ENCODE measurements at places on chromosomes 6 and 20.
A peak's percentile ranks its signal among the peaks of the same experiment; 100 is the strongest.

- DNase-seq, result no peak
These were observed 1.2 kb upstream of the ZNFX1 start for GRCh38 chr20:49278818-49279676.

DNA sequence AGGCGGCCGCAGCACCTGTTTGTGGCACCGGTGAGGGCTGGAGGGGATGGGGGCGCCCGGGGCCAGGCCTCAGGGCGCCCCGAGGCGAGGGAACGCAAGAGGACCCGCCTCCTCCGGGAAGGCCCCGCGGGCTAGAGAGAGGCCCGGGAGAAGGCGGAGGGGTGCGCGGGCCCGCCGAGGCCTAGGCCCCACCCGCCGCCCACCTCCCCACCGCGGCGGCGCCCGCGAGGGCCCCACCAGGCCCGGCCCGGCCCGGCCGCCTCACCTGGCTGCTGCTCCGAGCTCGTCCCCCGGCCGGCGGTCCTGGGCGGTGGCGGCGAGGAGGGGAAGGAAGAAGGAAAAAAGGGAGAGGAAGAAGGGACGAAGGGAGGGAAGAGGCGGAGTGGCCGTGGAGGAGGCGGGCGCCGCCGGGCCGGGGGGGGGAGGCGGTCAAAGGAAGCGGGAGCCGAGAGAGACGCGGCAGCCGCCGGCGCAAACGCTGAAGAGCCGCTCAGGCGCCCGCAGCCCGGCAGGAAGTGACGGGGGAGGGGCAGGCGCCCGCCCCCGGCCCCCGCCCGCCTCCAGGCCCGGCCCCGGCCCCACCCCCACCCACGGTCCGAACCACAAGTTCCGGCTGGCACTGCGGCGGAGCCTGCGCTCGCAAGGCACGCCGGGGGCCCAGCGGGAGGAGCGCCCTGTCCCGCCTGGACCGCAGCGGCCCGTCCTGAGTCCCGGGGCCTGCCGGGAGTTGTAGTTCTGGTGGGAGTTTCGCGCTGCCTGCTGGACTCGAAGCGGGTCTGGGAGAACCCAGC lies at the start of gene STAU1:
TSS of gene STAU1 (minus strand) at position 484 of the 791 bp plus-strand sequence. CDS start 22,133 bp downstream, outside the sequence.
- DNase-seq, result peak; percentile 84

DNA sequence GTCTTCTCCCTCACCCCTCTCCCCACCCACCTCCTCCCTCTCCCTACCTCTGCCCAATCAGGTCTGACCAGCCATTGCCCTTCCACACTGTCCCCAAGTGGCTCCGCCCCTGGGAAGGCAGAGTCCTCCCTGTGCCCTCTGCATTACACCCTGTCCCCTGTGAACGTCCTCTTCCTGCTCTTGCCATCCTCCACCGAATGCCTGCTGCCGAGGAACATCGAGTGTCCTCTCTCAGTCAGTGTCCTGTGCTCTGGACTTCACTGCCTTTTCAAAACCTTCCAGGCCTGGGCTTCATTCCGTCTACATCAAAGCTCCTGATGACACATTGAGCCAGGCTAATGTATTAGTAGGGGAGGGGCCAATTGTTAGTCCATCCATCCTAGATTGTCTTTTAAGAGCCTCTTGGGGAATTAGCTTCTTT lies 3.3 kb upstream of the PACSIN1 start:
- no peak for DNase-seq

GRCh38 chr6:34888514-34888856 lies 570 bp upstream of the ANKS1A start:
- no peak for DNase-seq

DNA sequence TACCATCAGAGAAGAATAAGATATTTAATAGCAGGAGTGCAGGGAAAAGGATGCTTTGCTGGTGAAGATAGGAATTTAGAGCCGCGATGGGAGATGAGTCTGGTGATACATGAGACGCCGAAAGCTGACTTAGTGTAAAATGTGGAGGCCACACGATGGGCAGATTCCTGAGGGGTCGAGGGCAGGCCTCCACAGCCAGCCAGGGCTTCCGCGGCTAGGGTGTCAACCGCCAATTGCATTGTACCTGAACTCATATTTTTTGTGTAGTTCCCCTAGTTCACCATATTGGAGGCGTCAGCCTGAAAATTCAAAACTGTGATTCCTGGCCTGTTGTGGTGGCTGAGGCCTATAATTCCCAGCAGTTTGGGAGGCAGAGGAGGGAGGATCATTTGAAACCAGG lies 8.5 kb downstream of the ETV7 start:
- no peak for DNase-seq
